Cardiac ventricle fibroblast (primary cell): ENCODE measurements at places on chromosomes 5 and 9. TPM values are rescaled to one million over a fixed set of nuclear protein-coding genes. Genes with fewer than 3 reads are reported as not detected.

Gene BDP1
- 9.4 and 11.1 TPM in 2 replicates for total RNA-seq

Gene SLC4A9
- not detected in 2 replicates for total RNA-seq

Gene F12
- 0.44 and 0.49 TPM in 2 replicates for total RNA-seq

Gene LCN9
- not detected in 2 replicates for total RNA-seq

Gene CD180
- total RNA-seq: 0.06 TPM in 1 of 2 replicates, not detected in the other

Gene NKD2
- 13.9 and 20.2 TPM in 2 replicates for total RNA-seq

Gene CAVIN4
- 0.24 and 0.25 TPM in 2 replicates for total RNA-seq

Gene GPR151
- total RNA-seq: not detected in 2 replicates

Gene UAP1L1
- total RNA-seq: 6.0 and 9.9 TPM in 2 replicates

Gene RGMB
- total RNA-seq: 42.5 and 43.2 TPM in 2 replicates

Gene ZDHHC21
- total RNA-seq: 1.8 and 2.5 TPM in 2 replicates

Gene CARTPT
- not detected in 2 replicates for total RNA-seq

Gene C7
- total RNA-seq: 11,125 and 16,943 TPM in 2 replicates

Gene TLN1
- 242 and 279 TPM in 2 replicates for total RNA-seq

Gene PCA3
- not detected in 2 replicates for total RNA-seq

Gene PCDHGC3
- total RNA-seq: 95.9 and 108 TPM in 2 replicates

Gene FBXO38
- total RNA-seq: 37.8 and 58.9 TPM in 2 replicates

Gene SPAG8
- 1.4 TPM in 1 of 2 replicates, not detected in the other for total RNA-seq

Gene ASS1
- 249 and 274 TPM in 2 replicates for total RNA-seq

Gene CDH9
- not detected in 2 replicates for total RNA-seq

Gene COX7C
- total RNA-seq: 444 and 478 TPM in 2 replicates

Gene PRR7
- 26.0 and 30.6 TPM in 2 replicates for total RNA-seq

Gene S100Z
- not detected in 2 replicates for total RNA-seq

Gene ACTL7A
- not detected in 2 replicates for total RNA-seq

Gene ZBED3
- 7.4 and 7.6 TPM in 2 replicates for total RNA-seq

Gene PAEP
- total RNA-seq: not detected in 2 replicates

Gene COL15A1
- 6.4 and 6.9 TPM in 2 replicates for total RNA-seq

Gene CCNB1
- total RNA-seq: 9.9 and 12.4 TPM in 2 replicates

Gene FAM151B
- 1.9 and 2.9 TPM in 2 replicates for total RNA-seq

Gene PLAC8L1
- not detected in 2 replicates for total RNA-seq

Gene AUH
- total RNA-seq: 12.2 and 21.2 TPM in 2 replicates

Gene NMUR2
- total RNA-seq: not detected in 2 replicates

Gene FAM153A
- total RNA-seq: not detected in 2 replicates

Gene ZNF454
- total RNA-seq: 2.0 and 4.4 TPM in 2 replicates

Gene PITX1
- 0.25 and 0.78 TPM in 2 replicates for total RNA-seq
